ENCODE measurements at places on chromosomes 7 and 10.

DNA sequence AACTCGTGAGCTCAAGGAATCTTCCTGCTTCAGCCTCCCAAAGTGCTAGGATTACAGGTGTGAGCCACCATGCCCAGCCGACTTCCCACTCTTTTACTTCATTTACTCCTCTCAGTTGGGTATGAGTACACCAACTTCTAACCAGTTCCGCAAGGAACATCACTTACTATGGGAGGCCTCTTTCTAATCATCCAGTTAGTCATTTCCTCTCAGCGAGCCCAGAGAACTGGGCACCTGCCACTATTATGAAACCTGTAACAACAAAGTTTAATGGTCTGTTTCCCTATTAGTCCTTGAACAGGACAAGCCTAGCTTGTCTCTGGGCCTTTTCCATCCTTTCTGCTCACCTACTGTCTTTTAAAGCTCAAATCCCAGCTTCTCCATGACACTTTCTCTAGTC is 88.8 kb downstream of the DNMBP start:
- peak; percentile 64 for DNase-seq

DNA sequence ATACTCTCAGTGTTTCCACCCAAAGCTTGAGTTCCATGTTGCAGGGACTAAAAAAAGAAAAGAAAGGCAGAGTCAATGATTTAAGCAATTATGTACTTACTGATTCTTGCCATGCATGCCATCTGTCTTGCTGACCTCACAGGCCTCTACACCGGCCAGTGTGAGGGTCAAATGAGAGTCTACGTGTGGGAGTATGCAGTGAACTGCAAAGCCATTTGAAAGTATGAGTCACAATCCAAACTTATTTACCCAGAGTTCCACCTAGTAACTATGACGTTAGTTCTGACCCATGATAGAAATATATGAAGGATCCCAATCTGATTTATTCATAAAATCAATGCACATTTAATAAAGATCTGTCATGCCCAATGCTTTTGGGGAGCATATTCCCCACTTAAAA is 26.5 kb downstream of the PDE1C start:
- peak; percentile 83 for DNase-seq

- no peak for DNase-seq
Observed at GRCh38 chr7:318476-318875, 28.5 kb downstream of the FOXL3 start.

GRCh38 chr7:37186753-37187152 is 261.9 kb downstream of the ELMO1 start:
- no peak for DNase-seq

GRCh38 chr10:74718208-74718607 is 108.2 kb upstream of the KAT6B start:
- no peak for DNase-seq

GRCh38 chr10:130453036-130453720 is 317.0 kb downstream of the GLRX3 start:
- no peak for DNase-seq

- no peak for DNase-seq
Observed at GRCh38 chr10:120628197-120628596, 171.2 kb downstream of the PLPP4 start.

GRCh38 chr7:28157076-28157745 is 23.4 kb downstream of the JAZF1 start:
- DNase-seq = no peak

DNA sequence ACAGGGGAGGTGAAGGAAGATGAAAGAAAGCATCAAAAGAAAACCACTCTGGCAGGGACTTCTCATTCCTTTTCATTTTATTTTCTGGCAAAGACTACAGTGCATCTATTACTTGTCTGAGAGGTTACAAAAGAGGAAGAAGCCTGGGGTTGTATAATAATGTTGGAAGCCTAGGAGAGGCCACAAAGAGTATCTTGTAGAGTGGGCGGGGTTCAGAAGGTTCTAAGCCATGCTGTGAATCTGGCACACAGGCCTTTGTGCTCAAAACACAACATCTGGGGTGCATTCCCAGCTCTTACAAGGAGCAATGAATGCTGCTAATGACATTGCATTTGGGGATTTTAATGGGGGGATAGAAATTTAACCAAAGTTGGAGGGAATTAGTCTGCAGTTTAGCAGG is 49.4 kb downstream of the MRPL32 start:
- no peak for DNase-seq

GRCh38 chr7:94449151-94449725 is 54.5 kb downstream of the COL1A2 start:
- peak; percentile 55 for DNase-seq

DNA sequence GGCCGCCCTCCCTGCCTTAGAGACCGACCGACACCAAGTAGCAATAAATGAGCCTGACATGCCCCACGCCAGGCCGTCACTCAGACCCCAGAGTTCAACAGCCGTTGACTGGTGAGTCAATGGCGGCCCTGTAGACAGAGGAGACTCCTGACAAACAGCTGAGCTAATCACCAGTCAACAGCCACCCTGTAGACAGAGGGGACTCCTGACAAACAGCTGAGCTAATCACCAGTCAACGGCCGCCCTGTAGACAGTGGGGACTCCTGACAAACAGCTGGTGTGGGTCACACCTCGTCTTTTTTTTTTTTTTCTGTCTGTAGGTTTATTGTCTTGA is 16.9 kb upstream of the KNDC1 start:
- no peak for DNase-seq

DNA sequence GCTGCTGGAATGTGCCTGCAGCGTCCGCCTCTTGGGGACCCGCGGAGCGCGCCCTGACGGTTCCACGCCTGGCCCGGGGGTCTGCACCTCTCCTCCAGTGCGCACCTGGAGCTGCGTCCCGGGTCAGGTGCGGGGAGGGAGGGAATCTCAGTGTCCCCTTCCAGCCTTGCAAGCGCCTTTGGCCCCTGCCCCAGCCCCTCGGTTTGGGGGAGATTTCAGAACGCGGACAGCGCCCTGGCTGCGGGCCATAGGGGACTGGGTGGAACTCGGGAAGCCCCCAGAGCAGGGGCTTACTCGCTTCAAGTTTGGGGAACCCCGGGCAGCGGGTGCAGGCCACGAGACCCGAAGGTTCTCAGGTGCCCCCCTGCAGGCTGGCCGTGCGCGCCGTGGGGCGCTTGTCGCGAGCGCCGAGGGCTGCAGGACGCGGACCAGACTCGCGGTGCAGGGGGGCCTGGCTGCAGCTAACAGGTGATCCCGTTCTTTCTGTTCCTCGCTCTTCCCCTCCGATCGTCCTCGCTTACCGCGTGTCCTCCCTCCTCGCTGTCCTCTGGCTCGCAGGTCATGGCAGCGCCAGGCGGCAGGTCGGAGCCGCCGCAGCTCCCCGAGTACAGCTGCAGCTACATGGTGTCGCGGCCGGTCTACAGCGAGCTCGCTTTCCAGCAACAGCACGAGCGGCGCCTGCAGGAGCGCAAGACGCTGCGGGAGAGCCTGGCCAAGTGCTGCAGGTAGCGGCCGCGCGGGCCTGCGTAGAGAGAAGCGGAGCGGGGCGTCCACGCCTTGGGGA is 645 bp downstream of the SLC26A4 start:
- peak; percentile 45 for DNase-seq

GRCh38 chr10:31920538-31920937 is 8.1 kb downstream of the ARHGAP12 start:
- no peak for DNase-seq

DNA sequence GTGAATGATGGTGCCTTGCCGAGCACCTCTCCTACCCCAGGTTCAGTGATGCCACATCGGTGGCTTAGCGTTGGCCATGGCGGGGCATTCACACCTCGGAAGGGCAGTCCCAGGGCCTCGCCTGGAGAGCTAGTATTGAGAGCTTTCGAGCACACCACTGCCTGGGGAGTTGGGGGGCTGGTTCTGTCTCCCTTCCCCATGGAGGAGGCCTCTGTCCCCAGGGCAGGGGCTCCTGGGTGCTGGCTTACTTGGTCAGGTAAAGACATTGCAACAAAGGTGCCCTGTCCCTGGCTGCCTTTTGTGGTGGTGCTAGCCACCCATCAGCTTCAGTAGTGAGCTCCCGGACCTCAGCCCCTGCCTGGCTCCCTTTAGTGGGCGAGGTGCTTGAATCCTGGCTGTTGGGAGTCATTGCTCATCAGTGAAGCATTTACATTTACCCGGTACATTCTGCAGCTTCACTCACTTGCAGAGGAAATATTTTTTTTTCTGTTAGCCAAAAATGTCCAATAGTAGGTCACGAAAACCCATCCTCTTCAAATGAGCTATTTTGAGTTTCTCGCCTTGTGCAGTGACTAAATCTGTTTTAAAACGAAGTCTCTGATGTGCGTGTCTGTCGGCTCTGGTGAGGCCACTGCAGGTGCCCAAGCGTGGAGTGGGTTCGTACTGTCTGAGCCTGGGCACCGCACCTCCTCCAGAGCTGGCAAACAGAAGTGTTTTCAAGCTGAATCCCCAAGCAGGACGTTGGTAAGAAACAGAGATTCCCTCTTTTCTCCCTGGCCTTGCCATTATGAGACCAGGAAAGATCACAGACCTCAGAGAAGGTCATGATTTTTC is 95.5 kb downstream of the INPP5A start:
- peak; percentile 60 for DNase-seq

GRCh38 chr10:18216482-18216881 is 76.3 kb downstream of the CACNB2 start:
- DNase-seq = peak; percentile 62

DNA sequence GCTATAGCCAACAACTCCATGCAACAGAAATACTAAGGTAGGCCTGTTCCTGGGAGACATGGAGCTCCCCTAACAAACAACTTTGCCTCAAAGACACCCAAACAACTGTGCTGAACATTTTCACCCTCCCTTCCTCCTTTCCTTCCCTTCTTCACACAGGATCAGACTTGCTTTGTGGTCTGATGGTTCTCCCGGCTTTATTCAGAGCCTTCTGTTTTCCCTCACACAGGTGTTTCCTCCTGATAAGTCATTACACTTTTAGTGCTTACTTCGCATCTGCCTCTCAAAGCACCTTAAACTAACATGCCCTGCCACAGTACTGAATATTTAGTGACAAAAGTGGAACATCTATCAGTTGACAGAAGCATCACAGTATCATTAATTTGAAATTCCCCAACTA is 56.3 kb upstream of the YAE1 start:
- no peak for DNase-seq

- no peak for DNase-seq
Observed at GRCh38 chr7:2440608-2441245, 35.5 kb downstream of the GRIFIN start.

GRCh38 chr7:108486291-108486966 is 30.2 kb upstream of the NRCAM start:
- DNase-seq = peak; percentile 67

DNA sequence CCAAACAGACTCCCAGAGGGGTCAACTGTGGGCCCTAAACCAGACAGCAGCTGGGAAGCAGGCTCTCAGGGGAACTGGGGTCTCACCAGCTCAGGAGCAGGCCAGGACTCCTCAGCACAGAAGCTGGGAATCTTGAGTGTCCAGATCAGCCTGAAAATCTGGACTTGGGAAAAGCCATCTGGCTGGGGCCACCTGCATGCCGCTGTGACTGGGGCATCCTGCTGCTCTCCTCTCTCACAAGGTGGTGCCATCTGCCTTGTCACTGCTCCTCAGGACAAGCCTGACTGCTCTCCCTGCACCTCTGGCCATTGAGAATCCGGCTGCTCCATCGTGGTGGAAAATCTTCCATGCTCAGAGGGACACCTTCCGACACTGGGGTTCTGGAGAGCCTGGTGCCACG is 141.4 kb downstream of the PLPP4 start:
- no peak for DNase-seq

DNA sequence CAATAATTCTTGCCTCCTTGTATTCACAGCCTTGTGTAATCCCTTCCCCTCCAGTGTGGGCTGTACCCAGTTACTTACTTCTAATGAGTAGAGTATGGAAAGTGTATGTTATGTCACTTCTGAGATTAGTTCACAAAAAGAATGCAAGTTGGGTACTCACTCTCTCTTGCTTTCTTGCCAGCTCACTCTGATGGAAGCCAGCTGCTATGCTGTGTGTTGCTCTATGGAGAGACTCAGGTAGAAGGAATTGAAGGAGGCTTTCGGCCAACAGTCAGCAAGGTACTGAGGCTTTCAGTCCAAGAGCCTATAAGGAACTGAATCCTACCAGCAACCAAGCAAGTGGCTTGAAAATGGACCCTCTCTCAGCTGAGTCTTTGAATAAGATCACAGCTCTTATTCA is 9.7 kb upstream of the BICC1 start:
- peak; percentile 59 for DNase-seq

DNA sequence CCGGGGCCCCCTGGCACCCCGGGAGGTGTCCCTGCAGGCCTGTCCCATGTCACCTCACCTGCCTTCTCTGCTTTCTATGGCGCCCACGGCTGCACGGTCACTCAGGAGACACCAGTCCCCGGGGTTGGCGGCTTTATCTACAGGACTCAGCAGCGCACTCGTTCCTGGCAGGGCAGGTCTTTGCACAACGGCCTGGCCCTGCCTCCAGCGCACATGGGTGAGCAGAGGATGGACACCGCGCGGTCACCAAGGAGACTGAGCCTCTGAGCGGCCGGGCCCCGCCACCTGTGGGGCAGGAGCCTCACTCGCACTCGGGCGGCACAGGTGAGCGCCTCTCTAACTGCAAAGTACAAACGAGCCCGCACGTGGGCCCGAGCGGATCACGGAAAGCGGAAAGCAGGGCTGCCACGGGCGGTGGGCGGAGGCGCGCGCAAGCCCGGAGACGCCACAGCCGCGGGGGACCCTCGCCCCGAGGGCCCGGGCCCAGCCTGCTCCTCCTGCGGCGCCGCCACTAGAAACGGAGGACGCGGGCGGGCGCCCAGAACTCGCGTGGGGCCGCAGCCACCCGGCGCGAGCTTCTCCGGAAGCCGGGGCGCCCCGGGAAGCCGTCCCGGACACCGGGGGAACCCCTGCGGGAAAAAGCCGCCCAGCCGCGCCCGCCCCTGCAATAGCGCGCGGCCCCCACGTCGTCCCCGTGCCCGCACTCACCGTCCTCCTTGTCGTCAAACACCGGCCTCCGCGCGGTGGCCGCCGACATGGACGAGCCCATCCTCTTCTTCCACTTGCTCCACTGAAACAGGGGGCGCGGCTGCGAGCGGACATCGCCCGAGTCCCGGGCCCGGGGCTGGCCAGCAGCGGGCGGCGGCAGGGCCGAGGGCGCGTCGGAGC is 642 bp downstream of the STK32C start:
- no peak for DNase-seq

- no peak for DNase-seq
Observed at GRCh38 chr7:150745876-150746275, 8.7 kb downstream of the GIMAP5 start.

DNA sequence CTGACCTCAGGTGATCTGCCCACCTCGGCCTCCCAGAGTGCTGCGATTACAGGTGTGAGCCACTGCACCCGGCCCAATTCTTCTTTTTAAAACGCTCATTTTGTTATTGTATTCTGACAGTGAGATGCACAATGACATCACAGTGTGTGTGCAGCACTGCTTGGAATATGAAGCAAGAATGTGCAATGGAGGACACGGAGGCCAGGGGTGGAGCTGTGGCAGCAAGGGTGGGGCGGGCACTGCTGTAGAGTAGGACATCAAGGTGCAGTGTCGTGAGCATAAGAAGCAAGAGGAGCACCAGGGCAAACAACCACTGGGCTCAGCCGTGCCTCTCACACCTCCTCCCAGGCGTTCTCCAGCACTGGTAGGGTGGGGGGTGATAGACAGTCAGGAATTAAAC is 26.8 kb upstream of the GRID1 start:
- DNase-seq = no peak

- no peak for DNase-seq
Observed at GRCh38 chr10:97204826-97205679, 19.3 kb upstream of the SLIT1 start.
